ENCODE measurements at places on chromosomes 4 and X.
A peak's percentile ranks its signal among the peaks of the same experiment; 100 is the strongest.

DNA sequence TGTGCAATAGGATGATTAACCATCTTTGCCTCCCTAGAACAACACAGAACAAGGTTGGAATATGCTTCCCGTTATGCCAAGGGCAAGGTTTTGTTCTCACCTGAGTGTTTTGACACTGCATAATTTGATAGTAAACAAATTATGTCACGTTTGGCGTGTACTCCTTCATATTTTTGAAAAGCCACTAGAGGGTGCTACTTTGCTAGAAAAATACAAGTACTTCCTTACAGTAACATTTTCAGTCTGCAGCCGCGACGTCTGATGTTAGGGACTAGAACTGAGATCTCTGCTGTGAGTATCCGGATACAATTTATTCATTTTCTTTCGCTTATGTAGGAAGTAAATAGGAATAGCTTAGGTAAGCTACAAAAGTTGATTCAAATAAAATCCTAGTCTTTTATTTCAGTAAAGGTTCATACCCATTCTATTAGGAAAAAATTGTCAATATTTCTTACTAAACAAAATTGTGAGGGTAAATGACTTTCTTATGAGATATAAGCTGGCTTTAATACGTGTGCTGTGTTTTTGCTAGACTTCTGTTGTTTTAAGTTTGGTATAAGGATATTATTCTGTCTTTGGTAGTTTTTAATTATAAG lies 181.1 kb upstream of the WDFY3 start:
- DNase-seq, result peak; percentile 74

- no peak for DNase-seq
Observed at GRCh38 chr4:168019019-168019651, 73.2 kb upstream of the ANXA10 start.

- no peak for DNase-seq
Observed at GRCh38 chr4:138398322-138398721, 156.2 kb upstream of the SLC7A11 start.

- no peak for DNase-seq
Observed at GRCh38 chrX:108148524-108148923, 56.9 kb downstream of the ATG4A start.

DNA sequence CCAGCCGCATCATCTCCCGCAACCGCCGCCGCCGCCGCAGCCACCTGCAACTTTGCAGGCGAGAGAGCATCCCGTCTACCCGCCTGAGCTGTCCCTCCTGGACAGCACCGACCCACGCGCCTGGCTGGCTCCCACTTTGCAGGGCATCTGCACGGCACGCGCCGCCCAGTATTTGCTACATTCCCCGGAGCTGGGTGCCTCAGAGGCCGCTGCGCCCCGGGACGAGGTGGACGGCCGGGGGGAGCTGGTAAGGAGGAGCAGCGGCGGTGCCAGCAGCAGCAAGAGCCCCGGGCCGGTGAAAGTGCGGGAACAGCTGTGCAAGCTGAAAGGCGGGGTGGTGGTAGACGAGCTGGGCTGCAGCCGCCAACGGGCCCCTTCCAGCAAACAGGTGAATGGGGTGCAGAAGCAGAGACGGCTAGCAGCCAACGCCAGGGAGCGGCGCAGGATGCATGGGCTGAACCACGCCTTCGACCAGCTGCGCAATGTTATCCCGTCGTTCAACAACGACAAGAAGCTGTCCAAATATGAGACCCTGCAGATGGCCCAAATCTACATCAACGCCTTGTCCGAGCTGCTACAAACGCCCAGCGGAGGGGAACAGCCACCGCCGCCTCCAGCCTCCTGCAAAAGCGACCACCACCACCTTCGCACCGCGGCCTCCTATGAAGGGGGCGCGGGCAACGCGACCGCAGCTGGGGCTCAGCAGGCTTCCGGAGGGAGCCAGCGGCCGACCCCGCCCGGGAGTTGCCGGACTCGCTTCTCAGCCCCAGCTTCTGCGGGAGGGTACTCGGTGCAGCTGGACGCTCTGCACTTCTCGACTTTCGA lies 654 bp downstream of the ATOH1 start:
- peak; percentile 23 for DNase-seq

GRCh38 chr4:160316036-160316435 lies 1213.2 kb downstream of the RAPGEF2 start:
- DNase-seq, result no peak

DNA sequence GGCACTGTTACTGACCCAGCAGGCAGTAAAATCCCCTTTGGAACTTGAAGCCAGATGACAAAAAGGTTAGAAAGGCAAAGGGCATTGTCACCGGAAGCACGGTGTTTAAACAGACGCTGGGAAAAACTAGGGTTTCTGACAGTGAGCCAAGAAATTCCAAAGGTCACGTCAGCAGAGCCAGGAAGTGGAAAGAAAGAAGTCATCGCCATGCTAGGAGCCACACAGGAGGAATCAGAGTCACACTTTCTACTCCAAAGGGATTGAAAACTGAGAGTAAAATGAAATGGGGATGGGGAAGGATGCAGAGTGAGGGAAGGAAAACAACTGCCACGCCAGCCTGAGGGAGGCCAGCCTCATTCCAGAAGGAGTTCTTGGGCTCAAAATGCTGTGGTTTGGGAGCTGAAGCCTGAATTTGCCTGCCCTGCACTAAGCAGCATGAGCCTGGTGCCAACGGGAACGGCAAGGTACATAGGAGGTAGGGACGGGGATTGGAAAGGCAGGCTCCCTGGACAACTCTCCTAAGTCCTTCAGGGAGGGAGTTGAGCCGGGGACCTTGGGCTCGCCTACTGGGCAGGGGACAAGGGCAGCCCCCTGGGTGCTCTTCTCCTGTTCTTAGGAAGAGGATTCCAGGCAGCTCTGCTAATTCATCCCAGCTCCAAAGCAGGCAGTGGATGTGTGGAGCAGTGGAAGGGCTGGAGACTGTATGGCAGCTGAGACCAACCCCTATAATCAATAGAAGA lies 66.8 kb downstream of the SOWAHB start:
- DNase-seq, result no peak

- DNase-seq, result no peak
Observed at GRCh38 chrX:150848914-150849365, 49.5 kb downstream of the CD99L2 start.

DNA sequence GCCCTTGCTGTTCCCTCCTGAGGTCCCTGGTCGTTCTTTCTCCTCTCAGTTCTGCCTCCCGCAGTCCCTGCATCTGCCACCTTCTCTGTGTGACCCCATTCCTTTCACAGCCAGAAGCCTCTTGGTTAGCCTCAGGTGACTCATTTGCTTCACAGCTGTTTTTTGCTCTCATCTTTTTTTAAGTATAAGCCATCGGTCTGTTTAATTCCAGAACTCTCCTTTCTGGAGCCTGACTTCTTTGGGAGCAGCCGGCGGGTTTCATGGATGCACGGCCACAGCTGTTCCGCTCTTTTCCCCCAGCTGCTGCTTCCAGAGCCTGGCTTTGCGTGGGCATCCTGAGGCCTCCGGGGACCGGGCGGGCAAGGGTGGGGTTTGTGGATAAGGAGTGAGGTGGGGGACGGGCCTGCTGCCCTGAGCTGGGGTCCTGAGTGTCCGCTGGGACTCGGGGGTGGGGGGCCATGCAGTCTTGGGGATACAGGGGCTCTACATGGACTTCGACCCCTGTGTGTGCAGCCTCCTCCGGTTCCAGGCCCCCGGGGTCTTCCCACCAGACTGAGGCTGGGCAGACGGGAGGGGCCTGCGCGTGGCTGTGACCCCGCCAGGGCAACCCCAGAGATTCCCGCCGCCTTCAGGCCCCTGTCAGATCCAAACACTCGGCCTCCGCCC lies 46.7 kb downstream of the PCGF3 start:
- DNase-seq, result no peak

GRCh38 chrX:148193759-148194158 lies 212.6 kb downstream of the FMR1NB start:
- no peak for DNase-seq

DNA sequence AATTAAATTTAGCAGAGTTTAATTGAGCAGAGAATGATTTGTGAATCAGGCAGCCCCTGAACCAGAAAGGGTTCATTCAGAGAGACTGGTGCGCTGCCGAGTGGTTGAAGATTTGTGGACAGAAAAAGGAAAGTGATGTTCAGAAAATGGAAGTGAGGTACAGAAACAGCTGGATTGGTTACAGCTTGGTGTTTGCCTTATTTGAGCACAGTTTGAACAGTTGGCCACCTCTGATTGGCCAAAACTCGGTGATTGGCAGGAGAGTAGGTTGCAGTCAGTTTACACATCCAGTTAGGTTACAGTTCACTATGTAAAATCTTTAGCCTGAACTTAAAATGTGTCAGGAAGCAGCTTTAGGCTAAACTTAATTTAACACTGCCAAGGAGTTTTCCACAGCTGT lies 14.9 kb downstream of the MID1IP1 start:
- DNase-seq, result no peak

- no peak for DNase-seq
Observed at GRCh38 chr4:88001871-88002270, 5.6 kb upstream of the PKD2 start.

DNA sequence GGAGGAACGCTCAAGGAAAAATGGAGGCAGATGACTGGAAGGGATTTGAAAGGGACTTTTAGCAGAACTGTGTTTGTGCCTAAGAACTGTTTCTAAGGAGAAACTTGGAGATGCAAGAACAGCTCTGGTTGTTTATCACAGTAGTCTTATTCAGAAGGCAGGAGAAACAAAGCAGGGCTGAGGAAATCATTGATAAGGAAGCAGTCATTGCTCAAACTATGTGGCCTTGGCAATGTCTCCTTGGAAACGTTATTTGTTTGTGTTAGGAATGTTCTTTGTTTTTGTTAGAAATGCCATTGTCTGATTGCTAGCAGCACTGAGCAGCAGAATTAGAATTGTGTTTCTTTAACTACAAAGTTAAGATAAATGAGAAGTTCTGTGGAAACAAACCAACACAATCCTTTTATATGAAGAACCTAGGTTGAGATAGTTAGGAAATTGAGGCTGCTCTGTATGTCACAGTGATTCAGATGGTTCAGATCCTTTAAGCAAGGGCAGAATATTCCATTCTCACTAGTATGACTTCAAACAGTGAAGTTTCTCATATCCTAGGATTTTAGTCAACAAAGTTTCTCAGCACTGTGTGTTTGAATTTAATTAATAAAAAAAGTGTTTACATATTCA lies 1191.3 kb upstream of the IGFBP7 start:
- no peak for DNase-seq

DNA sequence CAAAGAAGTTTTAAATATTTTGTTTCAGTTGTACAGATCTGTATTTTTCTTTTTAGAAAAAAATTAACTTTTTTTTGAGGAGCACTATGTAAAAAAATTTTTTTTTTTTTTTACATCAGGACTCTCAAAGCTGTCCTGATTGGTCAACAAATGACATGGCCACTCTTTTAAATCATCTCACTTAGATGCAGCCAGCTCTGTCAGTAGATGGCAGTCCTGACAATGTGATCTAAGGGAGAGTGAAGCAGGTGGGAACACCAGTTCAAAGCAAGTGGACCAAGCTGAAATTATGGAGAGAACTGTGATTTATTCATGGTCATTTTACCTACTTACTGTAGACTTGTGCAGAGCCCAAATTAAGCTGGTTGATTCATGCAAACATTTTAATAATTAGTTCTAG lies 174.7 kb upstream of the GPRIN3 start:
- peak; percentile 48 for DNase-seq

GRCh38 chrX:120604361-120604782 lies 471 bp downstream of the MCTS1 start:
- DNase-seq, result no peak

DNA sequence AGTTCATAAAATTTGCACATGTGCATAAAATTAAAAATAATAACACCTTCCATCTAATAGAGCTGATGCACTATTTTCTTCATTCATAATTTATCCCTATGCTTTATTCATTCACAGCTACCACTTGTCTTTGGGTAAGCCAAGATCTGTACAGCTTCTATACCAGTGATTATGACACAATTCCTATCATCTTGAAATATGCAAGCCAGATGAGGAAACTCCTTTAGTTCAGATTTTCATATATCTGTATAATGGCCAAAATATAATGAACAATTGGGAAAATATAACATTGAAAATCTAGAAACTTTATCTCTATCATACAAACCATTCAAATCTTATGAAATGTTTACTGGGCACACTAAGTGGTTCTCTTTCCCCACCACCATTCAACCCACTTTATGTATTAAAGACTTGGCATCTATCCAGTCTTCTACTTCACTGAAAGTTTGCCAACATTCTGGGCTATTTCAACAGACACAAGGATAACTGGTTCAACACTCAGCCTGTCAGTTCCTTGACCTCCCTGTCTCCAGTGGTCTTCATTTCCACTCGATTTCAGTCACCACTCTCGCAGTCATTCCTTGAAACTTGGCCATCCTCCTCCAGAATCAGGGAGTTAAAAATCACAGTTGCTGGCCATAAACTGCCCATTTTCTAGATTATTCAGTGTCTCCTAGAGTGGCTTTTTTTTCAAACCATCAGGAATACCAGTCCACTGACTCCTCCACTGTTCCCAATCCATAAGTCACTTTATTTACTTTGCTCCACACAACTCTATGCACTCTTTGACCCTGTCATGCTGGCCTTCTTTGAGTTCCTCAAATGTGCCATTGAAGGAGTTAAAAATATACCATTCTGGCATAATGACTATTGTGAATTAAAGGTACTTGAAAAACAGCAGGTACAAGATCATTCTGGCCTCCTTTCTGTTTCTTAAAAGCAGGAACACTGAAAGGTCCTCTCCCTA lies 85.5 kb downstream of the CAMK2D start:
- no peak for DNase-seq

DNA sequence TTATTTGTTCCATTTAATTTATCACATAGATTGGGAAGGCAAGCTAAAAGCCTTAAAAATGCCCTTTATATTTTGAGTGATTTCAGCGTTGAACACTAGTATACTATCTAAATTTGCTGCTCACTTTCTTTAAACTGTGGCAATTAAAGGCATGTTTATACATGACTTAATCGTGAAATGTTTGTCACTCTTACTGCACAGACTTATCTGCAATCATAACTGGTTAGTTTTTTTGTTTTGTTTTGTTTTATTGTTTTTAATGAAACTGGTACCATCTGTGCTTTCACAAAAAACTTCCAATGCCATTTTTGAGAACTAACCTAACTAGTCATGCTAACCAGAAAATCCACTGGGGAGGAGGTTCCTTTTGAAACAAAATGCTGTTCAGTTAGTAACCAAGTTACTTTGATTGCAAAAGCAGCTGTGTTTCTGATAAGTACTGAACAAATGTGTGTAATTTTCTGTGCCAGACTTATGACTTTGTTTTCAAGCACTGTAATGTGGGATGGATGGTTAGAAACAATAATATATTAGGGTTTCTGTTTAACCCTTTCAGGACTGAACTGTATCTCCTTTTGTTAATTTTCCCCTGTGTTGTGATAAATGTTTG lies 56.1 kb downstream of the CCKAR start:
- no peak for DNase-seq

DNA sequence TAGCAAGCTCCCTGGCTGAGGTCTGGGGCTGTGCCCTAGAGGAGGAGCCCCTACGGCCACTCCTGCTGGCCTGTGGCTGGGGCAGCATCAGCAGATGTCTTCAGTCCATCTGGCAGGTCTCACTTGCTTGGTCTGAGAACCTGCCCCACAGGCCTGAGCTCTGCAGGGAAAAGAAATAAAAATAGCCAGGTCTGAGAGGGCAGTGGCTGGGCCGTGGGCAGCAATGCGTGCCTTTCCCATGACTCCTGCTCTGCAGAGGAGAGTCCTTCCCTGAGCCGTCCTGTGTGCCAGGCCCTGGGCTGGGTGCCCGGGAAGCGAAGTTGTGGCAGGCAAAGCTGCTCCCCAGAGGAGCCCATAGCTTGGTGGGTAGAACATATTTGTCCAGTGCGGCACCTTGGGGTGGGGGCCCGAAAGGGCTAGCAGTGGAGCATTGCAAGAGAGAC lies 11.3 kb upstream of the KIAA0232 start:
- DNase-seq, result no peak
